ENCODE measurements at places on chromosomes 16 and 17.
A peak's percentile ranks its signal among the peaks of the same experiment; 100 is the strongest.

GRCh38 chr16:50581845-50582244 lies 33.6 kb downstream of the NKD1 start:
- DNase-seq = no peak

- DNase-seq = no peak
Observed at GRCh38 chr17:53949473-53950090, 126.9 kb downstream of the KIF2B start.

DNA sequence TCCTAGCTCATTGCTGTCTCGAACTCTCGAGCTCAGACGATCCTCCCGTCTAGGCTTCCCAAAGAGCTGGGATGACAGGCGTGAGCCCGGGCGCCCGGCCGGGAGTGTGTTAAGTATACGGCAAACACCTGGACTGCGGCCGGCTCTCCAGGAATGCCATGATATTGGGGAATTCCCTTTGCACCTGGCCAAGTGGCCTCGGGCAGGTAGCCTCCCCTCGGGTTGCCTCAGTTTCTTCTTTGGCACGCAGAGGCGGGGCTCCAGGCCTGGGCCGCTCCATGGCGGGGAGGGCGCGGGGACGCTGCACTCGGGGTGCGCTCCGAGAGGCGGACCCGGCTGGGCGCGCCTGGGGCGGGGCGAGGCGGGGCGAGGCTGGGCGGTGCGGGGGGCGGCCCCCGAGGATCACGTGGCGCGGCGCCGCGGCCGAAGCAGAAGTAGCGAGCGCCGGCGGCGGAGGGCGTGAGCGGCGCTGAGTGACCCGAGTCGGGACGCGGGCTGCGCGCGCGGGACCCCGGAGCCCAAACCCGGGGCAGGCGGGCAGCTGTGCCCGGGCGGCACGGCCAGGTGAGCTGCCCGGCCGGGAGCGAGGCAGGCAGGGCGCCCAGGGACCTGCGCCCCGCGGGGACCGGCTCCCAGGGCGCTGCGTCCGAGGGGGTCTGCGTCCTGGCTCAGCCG lies at the start of gene PLCG2:
Gene PLCG2 (plus strand): TSS at position 431 of the 675 bp plus-strand sequence. CDS start 6,699 bp downstream, outside the sequence.
- DNase-seq = no peak

DNA sequence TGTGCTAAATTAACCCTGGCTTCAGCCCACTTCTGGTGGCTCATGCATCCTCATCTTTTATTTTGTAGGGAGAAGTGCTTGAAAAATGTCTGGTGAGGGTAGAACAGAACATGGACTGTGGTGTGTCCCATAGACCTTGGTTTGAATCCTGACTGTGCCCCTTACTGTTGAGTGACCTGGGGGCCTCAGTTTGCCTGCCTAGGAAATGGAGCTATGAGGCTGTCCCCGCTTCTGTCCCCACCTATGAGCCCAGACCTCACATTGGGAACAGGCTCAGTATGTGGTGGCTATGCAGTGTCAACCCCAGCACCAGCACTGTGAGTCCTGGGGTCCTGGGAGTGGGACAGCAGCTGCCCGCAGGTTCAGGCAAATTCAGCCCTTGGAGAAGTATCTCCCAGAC lies 186.3 kb upstream of the GSE1 start:
- DNase-seq = no peak

DNA sequence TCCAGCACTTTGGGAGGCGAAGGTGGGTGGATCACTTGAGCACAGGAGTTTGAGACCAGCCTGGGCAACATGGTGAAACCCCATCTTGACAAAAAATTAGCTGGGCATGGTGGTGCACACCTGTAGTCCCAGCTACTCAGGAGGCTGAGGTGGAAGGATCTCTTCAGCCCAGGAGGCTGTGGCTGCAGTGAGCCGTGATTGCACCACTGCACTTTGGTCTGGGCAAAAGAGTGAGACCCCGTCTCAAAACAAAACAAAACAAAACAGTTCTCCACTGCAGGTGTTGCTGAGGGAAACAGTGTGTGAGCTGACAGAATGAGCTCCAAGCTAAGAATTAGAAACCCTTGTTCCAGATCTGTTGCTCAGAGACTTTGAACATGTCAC lies 35.2 kb upstream of the TBX2 start:
- DNase-seq = no peak

DNA sequence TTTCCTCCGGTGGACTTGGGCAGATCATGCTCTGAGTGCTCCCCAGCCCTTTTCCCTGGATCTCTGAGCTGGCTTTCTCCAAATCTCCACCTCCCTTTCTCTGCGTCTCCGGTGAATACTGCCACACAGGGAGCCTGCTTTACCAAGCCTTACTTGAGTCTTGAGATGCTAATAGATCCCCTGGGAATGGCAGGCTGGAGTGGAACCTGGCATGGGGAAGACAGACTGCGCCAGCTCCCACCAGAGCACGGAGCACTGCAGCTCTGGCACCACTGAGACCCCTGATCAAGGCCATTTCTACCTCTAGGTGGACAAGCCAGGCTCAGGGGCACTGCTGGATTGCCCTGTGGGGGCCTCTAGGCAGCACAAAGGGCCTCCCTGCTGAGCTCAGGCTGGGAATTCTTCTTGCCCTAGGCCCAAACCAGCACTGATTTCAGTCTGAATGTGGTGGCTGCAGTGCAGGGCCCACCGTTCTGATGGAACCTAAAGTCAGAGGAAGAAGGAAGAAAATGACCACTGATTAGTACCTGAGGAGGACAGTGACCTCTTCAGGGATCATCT lies 74.3 kb upstream of the CRHR1 start:
- DNase-seq = no peak

- DNase-seq = peak; percentile 84
Observed at GRCh38 chr16:22727285-22728166, 86.4 kb upstream of the HS3ST2 start.

DNA sequence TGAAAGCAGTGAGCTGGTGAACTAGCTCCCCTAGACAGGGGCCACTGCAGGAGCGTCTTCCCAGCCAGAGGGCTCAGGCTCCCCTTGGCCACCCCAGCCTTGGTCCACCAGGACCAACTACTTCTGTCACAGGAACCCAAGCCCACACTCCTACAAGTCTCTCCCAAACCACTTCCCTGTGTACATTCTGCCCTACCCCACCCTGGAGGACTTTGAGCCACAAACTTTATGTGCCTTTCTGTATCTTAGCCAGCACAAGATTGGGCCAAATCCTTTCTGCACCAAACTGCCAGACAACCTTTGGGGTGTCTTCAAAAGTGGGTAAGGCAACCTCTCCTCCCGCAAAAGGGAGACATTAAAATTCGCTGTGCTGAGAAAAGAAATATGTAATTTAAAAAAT lies 31.6 kb downstream of the EFCAB5 start:
- no peak for DNase-seq

GRCh38 chr17:1078831-1079561 lies 82.1 kb downstream of the TIMM22 start:
- no peak for DNase-seq

DNA sequence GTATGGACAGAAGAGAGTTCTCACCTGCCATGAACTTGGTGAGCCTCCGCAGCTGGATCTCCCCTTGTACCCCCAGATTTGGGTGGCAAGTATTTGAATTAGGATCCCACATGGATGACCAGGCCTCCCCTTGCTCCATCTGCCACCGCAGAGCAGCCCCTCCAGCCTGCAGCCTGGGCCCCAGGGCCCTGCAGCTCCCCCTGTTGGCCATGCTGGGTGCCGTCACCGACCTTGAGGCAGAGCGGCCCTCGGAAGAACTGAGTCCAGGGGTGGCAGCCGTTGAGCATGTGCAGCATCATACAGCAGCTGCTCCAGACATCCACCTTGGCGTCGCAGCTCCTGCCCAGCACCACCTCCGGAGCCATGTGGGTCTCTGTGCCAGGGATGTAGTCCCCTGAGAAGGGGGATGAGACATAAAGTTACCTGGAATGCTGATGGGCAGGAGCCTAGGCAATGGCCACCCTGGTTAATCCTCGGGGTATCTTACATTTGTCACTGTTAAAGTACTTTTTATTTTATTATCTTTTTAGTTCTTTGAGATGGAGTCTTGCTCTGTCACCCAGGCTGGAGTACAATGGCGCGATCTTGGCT lies 9.0 kb upstream of the SPATA32 start:
- DNase-seq = no peak

- DNase-seq = no peak
Observed at GRCh38 chr17:2068031-2068518, 13.2 kb downstream of the HIC1 start.

- peak; percentile 20 for DNase-seq
Observed at GRCh38 chr17:32111141-32111771, 31.0 kb upstream of the RHOT1 start.

DNA sequence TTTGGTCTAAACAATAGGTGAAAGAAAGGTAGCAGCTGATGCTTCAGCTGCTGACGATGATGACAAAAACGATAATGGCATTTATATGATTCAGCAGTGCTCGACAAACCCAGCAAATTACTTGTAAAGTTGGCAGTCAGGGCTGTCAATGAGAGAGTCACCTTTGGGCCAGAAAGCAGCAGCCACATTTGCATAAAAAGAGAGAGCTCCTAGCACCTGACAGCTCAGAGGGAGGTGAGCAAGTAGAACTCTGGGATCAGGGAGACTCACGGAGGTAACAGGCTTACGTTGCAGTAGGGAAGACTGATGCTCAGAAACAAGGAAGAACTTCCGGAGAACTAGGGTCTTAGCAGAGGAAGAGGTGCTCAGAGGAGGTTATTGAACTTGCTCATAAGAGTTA lies 291.9 kb upstream of the ZFHX3 start:
- DNase-seq = peak; percentile 36

GRCh38 chr16:57479205-57479975 lies 6.9 kb downstream of the DOK4 start:
- no peak for DNase-seq

GRCh38 chr17:76672892-76673291 lies 29.3 kb upstream of the ST6GALNAC1 start:
- no peak for DNase-seq

GRCh38 chr16:67349172-67349571 lies 22.6 kb downstream of the LRRC36 start:
- no peak for DNase-seq

- DNase-seq = no peak
Observed at GRCh38 chr17:50855708-50856330, 10.3 kb downstream of the TOB1 start.

- DNase-seq = no peak
Observed at GRCh38 chr17:45224671-45225050, 3.0 kb downstream of the FMNL1 start.

- no peak for DNase-seq
Observed at GRCh38 chr17:19285213-19285900, 48.2 kb downstream of the EPN2 start.

DNA sequence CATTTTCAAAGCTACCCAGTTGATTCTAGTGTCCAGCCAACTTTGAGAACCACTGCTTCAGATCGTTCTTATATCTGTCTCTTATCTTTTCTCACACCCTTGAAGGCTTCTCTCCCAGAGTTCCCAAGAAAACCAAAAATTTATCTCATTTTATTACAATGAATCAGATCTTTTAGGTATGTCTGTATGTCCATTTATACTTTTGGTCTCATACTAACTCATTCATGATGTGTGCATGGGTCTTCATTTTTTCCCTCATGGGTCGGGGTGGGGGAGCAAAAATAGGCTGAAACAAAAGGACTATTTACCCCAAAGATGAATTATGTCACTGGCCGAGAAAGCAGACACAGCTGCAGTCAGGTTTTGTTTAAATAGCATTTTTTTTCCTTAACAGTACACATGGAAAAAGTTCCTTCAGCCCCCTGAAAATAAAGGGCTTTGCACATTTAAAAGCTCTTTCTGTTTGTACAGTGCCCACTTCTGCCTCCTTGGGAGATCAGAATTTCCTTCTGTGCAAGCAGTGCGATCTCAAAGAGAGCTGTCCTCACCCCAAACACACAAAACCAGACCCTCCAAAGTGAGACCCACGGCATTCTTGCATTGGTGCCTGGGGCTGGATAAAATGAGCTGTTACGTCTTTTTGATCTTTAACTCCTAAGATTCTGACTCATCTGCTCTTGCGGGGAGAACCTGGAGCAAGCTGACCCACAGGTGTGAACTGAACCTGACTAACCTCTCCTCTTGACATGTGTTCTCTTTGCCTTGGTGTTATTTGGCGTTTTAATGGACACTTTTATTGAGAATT lies 251.2 kb upstream of the ELAC2 start:
- DNase-seq = no peak

DNA sequence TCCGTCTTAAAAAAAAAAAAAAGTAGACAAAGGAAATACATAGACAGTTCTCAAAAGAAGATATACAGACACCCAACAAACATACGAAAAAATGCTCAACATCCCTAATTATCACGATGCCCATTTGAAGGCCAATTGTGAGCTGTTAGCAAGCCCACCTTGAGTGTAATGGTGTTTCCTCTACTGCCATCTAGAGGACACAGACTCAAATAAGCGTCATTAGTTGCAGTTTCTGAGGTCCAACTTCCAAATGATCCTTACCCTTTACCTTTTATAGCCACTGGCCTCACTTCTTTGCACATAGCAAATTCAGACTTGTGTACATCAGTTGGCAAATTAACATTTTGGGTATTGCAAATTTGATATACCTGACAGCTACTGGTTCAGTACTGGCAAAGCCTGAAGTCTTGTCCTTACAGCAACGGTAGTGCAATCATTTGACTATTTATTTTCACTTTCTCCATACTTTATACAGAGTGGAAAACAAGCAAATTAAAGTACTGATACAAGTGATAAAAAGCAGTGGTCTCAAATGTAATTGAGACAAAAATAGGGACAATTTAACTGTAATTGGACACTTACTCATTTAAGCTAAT lies 536.3 kb upstream of the EEF2KMT start:
- peak; percentile 12 for DNase-seq

GRCh38 chr17:48636177-48637018 lies 10.2 kb upstream of the HOXB9 start:
- peak; percentile 56 for DNase-seq

GRCh38 chr17:43211123-43211479 lies 574 bp upstream of the TMEM106A start:
- no peak for DNase-seq

GRCh38 chr16:54174201-54174600 lies 112.4 kb downstream of the IRX3 start:
- DNase-seq = no peak

DNA sequence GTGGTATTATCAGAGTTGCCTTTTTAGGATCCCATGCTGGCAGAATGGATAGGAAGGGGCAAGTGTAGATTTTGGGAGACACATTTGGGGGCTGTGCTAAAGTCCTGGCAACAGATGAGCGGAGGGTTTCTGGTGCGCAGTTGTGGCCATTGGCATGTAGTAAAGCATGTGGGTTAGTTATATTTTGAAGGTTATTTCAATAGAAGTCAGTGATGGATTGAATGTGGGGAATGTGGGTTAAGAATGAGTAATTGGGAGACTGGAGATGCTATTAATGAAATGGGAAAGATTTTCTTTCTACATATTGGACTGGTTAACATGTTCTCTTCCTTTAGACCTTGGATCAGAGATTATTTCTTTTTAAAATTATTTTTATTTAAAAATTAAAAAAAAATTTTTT lies 10.0 kb downstream of the DUS2 start:
- no peak for DNase-seq

DNA sequence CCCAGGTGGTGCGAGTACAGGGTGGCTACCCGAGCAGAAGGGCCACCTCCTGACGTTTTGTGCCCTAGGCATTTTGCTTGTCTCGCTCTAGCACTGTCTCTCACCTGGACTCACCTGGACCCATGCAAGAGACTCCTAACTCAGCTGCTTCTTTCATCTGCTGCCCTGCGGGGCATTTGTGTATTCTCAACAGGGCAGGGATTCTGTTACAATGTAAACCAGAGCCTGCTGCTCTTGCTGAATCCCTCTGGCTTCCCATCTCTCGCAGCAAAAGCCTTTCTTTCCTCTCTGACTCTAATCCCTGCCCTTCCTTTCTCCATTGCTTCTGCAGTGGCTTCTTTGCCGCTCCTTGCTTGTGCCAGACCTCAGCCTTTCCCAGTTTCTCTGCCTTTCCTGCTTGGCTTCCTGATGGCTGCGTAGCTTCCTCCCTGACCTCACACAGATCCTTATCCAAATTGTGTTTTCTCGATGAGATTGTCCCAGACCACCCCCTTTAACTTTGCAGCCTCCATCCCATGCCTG lies 10.2 kb downstream of the ARSG start:
- peak; percentile 57 for DNase-seq

- no peak for DNase-seq
Observed at GRCh38 chr16:505479-506245, 21.9 kb upstream of the CAPN15 start.
